CD4-positive, alpha-beta T cell treated with Interleukin-6 at 100 ng/mL for 8 hours (primary cell): ENCODE measurements at places on chromosomes 4 and X.
A peak's percentile ranks its signal among the peaks of the same experiment; 100 is the strongest.

DNA sequence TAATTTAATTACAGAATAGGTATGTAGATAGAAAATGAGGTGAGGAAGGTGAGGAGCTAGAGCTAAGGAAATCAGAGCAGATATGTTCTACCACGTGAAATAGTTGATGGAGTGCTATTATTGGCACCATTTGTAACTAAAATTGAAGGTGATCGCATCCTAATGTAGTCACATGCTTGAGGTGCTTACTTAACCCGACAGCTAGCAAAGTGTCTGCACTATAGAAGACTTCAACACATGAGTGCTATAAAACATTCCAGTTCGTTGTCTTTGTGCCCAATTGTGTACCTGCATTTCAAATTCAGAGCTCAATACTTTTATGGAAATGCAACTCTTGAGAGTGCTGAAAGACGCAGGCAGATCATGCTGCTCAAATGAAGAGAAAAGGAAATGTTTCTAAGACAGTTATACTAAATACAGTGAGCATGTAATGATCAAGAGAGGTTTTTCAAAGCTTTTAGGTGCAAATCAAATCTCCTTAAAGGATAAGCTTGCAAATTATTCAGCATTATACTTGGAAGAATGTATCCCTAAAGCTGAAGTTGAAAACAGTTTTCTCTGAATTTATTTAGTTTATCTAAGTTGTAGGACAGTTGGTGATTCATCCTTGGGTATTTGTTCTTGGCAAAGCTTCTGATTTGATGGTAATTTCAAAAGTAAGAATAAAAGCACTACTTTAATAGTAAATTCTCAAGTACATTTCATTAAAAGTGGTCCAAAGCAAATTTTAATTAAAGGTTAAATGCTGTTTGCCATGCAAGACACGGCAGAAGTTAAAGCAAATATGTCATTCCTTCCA is 223.9 kb upstream of the EPHA5 start:
- no peak for DNase-seq

GRCh38 chr4:38188631-38189101 is 228.5 kb downstream of the PTTG2 start:
- DNase-seq, result no peak

DNA sequence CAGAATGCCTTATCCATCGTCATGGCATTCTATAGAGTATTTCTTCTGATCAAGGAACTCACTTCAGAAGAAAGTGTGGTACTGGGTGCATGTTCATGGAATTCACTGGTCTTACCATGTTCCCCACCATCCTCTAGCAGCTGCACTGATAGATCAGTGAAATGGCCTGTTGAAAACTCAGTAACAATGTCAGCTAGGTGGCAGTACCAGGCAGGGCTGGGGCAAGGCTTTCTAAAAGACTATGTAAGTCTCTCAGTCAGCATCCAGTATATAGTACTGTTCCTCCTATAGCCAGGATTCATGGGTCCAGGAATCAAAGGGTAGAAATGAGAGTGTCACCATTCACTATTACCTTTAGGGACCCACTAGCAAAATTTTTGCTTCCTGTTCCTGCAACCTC is 15.8 kb upstream of the LDB2 start:
- no peak for DNase-seq

GRCh38 chrX:112768563-112768962 is 72.1 kb downstream of the AMOT start:
- DNase-seq, result no peak

DNA sequence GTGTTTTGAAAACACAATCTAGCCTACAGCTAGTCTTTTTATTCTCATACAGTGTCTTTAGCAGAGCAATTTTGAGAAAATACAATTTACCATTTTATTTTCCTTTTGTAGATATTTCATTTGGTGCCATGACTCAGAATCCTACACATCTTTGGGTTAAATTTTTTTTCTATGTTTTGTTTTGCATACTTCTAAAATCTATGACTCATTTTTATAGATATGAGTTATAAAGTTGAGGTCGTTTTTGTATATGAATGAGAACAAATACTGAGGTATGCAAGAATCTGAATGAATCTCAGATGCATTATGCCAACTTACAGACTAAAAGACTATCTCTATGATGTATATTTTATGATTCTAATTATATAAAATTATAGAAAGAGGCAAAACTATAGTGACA is 206.5 kb upstream of the ANXA10 start:
- DNase-seq, result no peak

- DNase-seq, result peak; percentile 73
Observed at GRCh38 chr4:154551872-154552686, 1.9 kb upstream of the PLRG1 start.

DNA sequence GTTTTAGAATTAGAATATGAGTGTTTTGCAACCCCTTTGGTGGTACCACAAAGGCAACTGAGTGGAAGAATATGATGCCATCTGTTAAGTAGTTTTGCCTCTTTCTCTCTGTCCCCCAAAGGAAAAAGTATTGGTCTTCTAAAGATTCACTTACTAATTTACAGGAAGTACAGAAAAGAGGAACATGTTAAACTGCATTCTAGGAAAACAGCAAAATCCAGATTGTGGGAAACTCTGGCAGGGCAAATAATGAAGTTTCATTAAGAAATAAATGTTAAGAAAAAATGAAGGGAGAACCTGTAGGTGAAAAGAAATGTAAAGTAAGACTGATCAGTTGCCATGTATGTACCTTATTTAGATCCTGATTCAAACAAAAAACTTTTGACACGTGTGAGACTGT is 39.3 kb downstream of the NSUN7 start:
- no peak for DNase-seq

DNA sequence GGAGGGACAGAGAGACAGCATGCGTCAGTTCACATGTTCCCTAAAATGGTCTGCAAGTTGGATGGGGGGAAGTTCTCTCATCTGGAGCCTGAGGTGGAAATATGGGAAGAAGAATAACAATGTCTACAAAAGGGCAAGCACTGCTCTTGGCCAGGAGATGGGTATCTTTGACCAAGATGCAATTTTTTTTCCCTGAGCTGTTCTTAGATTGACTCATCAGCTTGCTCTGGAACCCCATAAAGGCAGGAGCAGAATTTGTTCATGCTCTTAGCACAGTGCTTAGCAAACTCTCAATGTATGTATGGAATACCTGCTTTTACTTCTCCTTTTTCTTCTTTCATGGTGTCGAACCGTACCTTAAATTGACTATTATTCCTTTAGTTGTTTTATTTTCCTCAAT is 90.5 kb upstream of the ZNF827 start:
- DNase-seq, result no peak

- no peak for DNase-seq
Observed at GRCh38 chr4:41060352-41061334, 153.7 kb downstream of the APBB2 start.

DNA sequence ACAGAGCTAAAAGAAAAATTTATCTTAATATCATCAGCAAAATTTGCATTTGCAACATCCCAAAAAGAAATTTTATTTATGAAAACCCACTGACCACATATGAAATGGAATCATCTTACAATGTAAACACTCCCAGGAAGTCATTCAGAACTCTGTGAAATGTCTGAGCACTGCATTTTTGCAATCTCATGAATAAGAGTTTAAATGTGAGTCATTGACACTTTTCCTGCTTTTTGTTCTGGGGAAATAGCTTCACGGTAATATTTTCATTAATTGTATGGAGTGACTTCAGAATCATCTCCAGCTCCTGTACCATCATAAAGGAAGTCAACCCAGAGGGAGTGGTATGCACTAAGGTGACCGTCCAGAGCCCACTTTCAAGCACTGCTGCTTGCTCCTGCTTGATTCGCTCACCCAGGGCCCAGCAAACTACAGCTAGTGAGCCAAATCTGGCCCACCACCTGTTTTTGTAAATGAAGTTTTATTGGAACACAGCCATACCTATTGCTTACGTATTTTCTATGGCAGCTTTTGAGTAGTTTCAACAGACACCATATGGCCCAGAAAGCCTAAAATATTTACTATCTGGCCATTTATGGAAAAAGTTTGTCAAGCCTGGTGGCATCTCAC is 17.2 kb downstream of the EDNRA start:
- DNase-seq, result no peak

DNA sequence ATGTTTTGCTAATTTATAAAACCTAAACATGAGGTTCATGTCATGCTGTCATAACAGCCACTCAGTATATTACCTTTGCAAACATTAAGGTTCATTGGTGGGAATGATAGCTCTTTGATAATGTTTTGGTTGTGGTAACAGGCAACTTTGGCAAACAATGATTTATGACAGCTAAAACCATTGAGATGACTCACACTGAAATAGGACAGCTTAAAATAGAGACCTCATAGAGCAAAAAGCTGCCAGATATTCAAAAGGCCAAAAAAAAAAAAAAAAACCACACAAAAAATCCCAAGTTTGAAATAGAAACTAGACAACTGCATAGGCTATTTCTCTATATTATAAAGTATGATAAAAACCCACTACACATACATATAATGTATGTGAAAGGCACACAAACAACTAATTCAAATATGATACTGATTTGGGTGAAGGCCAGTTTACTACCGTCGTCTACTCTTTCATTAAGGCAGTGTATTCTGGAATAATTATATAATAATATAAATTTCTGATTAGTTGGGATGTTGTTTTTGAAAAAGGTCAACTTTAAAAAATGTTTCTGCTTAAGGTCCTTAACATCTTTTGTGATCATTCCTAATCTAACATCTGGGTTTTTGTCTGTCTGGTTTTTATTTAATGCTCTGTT is 646.0 kb upstream of the PITX2 start:
- no peak for DNase-seq

GRCh38 chr4:14446311-14446710 is 556.0 kb upstream of the CPEB2 start:
- DNase-seq, result no peak

GRCh38 chr4:122879001-122879400 is 43.4 kb downstream of the NUDT6 start:
- DNase-seq, result no peak

- DNase-seq, result no peak
Observed at GRCh38 chrX:43718081-43718480, 62.0 kb downstream of the MAOA start.

- no peak for DNase-seq
Observed at GRCh38 chrX:148825696-148826095, 325.3 kb downstream of the AFF2 start.

GRCh38 chr4:44157611-44158277 is 290.9 kb downstream of the KCTD8 start:
- DNase-seq, result no peak

GRCh38 chrX:9997524-9997923 is 30.4 kb downstream of the CLDN34 start:
- DNase-seq, result no peak

GRCh38 chrX:136261321-136261720 is 10.1 kb upstream of the MAP7D3 start:
- no peak for DNase-seq

DNA sequence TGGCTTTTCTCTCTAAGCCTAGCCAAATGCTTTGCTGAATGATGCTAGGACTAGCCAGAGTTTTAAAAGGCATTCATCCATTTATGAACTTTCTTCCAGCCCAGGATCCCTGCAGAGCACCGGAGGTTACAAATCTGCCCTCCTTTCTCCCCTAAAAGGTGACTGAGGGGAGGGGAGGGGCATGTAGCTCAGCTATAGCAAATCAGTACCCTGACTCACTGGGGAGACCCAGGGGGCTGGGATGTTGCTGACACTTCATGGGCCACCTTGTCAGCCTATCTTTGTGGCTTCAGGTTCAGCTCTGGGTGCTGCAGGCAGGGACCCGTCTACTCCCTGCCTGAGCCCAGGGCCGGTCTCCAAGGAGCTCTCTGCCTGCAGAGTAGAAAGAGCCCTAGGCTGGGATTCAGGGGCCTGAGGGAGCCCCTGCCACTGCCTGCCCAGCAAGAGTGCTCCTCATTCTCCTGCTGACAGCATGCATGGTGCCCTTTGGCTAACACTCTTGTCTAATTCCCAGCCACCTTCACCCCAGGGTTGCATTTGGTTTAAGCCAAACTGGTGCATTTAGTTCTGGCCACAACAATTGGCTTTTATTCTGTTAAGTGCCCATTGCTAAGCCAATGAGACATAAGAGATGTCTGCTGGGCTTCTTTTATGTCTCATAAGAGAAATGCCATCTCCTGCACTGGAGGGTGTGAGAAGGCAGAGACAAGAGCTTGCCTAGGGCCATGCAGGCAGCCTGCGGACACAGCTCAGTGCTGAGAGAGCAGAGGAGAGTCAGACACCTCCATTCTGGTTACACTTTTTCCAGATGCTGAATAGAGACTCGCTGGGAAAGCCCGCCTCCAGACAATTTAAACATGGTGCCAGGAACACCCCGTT is 11.9 kb upstream of the UBA6 start:
- DNase-seq, result no peak

DNA sequence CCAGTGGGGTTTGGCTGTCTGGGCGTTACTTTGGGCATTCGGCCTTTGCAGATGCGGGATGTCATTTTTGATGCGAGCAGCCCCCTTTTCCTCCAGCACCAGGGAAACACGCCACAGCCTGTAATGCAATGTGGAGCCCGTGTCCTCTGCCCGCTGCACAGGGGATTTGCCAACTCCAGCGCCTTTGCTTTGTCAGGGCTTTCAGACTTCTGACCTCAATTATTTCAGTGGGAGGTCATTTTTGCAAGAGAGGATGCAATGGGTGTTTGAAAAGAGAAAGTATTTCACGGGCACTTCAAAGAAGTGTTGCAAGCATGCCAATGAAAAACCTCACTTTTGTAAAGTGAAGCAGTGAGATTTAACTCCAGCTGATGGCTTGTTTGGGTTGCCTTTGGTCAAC is 11.5 kb downstream of the CLCN4 start:
- no peak for DNase-seq

GRCh38 chr4:96103086-96103485 is 263.2 kb downstream of the PDHA2 start:
- no peak for DNase-seq

- no peak for DNase-seq
Observed at GRCh38 chrX:121128925-121129877, 81.8 kb downstream of the GLUD2 start.

GRCh38 chr4:109947918-109948317 is 35.2 kb downstream of the EGF start:
- no peak for DNase-seq

- no peak for DNase-seq
Observed at GRCh38 chrX:100085846-100086245, 324.2 kb downstream of the PCDH19 start.

GRCh38 chr4:8580321-8581093 is at the start of gene GPR78:
Gene GPR78 (plus strand): TSS chr4:8580392. CDS start chr4:8580983, 591 bp downstream.
- DNase-seq, result no peak

DNA sequence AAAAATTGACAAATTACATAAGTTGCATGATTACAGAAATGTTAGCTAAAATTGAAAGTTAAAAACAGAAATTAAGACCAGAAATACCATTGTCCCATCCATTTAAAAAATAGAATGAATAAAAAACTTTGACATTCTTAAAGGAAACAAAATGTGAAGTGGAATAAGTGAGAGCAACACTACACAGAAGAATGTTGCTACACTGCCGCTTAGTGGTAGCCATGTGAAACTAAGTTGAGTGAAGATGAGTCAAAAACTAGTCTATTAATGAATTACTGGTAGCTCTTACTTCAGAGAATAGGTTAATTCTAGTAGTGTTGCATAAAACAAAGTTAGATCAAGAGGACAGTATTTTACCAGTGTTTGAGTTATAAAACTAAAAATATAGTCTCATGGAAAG is 571.0 kb upstream of the KLHL4 start:
- DNase-seq, result no peak

GRCh38 chr4:81348778-81349094 is 123.0 kb downstream of the RASGEF1B start:
- no peak for DNase-seq

GRCh38 chr4:6085691-6086628 is 67.7 kb upstream of the C4orf50 start:
- no peak for DNase-seq

GRCh38 chr4:125547836-125548235 is 233.1 kb downstream of the FAT4 start:
- no peak for DNase-seq
